NCI-H2081 (cell line): ENCODE measurements at places on chromosomes 12 and 14.
A peak's percentile ranks its signal among the peaks of the same experiment; 100 is the strongest.

DNA sequence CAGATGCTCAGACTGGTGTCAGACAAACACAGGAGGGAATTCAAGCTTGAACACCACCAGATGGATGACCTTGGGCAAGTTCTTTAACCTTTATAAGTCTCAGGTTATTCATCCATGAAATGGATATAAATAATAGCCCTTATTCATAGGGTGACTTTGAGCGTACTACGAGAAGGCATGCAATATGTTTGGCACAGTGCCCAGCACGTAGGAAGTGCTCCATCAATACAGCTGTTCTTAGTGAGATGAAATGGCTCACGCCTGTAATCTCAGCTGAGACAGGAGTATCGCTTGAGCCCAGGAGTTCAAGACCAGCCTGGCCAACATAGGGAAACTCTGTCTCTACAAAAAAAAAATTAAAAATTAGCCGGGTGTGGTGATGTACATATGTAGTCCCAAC, 84.8 kb upstream of the FICD start:
- DNase-seq: no peak

DNA sequence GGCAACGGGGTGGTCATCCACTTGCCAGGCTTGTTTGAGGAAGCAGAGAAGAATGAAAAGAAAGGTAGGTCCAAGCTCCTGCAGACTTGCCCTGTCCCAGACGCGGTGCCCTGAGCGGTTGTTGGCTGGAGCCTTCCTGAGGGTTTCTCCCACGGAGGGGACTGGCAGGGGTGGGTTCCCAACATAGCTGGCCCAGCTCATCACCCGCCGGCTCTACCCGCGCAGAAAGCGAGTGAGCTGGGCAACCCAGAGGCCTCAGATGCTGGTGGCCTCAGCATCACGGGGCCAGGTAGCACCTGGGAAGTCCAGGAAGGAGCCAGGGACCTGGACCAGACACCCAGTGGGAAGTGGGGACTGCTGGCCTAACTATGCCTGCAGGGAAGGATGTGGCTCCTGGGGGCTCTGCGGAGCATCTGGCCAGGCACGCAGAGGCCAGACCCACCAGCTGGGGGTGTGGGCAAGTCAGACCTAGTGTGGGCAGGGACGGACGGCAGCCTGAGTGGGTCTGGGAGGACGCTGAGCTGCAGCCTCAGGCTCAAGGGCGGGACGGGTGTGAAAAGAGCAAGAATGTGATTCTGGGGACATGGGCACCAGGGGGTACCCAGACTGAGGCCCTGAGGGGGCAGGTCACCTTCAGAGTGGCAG, 14.4 kb upstream of the SIVA1 start:
- DNase-seq: no peak

DNA sequence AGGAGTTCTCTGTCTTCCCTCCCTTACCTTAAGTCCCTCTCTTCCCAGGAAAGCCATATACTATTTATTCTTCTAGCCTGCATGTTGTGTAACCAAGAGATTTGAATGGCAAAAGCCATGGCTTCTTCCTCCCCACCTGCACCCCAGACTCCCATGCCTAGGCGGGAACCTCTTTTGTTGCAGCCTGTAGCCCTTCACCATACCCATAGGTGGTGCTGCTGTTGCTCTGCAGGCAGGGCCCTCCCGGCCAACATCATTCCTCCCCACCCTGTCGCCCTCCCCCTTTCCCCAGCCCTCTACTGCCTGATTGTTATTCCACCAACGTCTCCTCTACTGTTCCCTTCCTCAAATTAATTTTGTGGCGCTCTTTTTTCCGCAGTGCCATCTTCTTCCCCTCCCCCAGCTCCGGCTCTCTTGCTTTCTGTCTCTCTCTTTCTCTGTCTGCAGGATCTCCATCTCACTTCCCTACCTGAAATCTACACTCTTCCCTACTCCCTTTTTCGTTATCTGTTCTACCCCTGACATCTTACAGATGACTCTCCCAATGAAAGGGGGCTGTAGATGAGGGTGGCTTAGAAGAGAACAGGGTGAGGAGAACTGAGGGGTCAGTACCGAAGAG, 13.8 kb downstream of the NGDN start:
- peak; percentile 67 for DNase-seq

- no peak for DNase-seq
Measured at GRCh38 chr12:27081668-27082111, 688 bp downstream of the C12orf71 start.

GRCh38 chr12:7512553-7512952, 9.0 kb upstream of the CD163 start:
- DNase-seq: no peak

- DNase-seq: no peak
Measured at GRCh38 chr12:14948672-14949071, 10.3 kb upstream of the ERP27 start.
